ENCODE measurements at places on chromosomes 6 and 20. TPM values are rescaled to one million over a fixed set of nuclear protein-coding genes. Genes with fewer than 3 reads are reported as not detected.

DNA sequence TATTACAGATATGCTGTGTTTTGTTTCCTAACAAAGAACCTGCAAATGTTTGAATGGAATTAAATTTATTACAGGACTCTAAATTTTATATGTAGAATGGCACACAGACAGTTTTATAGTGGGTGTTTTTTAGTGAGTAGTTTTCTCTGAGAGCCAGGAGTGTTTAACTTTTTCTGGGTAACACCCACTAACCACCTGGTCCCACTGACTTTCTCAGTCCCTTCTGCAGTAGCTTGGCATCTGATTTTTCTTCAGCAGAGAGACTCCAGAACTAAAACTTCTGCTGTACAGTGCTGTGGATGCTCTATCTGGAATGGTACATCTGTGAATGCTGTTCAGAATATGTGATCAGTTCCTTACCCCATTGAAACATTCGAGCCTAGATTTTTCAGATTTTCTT is 6.3 kb downstream of the YWHAB start:
- DNase-seq = no peak

DNA sequence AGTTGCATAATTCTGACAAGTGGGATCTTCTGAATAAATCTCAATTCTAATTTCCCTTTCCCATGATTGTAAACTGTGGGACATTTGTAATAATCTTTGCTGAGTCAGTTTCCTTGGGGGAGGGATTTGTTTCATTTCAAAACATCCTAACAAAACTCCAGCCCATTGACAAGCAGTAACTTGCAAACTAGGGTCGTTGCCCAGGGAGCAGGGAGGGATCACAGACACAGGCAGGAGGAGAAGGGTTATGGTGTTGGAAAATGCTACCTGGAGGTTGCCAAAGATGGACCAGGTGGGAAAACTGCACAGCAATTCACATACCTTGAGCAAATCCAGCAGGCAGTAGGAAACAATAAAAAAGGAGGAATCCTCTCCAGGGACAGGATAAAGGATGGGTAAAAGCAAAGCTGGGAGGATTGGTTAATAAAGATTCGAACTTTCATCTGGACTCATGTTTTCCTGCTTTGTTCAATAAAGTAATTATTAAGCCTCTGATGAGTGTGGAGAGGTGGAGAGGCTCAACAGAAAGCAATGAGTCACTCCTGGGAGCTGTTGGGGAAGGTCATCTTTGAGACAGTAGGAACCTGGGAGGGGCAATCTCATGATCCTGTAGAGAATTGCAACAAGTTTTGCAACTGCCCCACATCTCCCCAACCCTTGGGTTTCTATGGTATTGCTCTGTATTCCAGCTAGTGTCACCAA is 87.3 kb upstream of the AKIRIN2 start:
- DNase-seq = no peak

- DNase-seq = peak; percentile 21
Measured at GRCh38 chr6:105873211-105873704, 212.9 kb upstream of the PRDM1 start.

GRCh38 chr20:56943946-56944945 is 315.1 kb downstream of the TFAP2C start:
- no peak for DNase-seq

GRCh38 chr20:14055127-14055742 is 59.9 kb downstream of the MACROD2 start:
- DNase-seq = peak; percentile 65

- no peak for DNase-seq
Measured at GRCh38 chr6:12344961-12345693, 55.0 kb downstream of the EDN1 start.

- DNase-seq = no peak
Measured at GRCh38 chr6:28383235-28384142, 16.1 kb downstream of the ZSCAN12 start.

Gene SAMD3
- polyA plus RNA-seq = 55.7 TPM

GRCh38 chr6:159790956-159791598 is 810 bp downstream of the MRPL18 start:
- DNase-seq = peak; percentile 41

DNA sequence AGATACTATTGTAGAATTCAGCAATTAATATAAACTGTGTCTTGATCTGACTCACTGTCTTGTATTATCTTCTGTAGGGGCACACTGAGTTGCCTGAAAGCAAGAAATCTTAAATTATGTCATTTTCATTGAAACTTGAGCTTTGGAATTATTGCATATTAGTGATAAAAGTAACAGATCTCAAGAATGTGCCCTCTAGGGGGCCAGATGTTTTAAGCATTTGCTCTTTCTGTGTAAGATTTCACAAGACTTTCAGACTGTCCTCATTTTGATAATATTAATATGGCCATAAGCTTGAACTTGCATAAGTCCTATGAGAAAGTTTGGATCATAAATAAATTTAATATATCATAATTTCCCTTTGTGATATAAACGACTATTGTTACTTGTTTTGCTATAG is 55.5 kb upstream of the MYO6 start:
- DNase-seq = peak; percentile 18

Gene MAS1
- polyA plus RNA-seq = not detected

- no peak for DNase-seq
Measured at GRCh38 chr6:25927178-25927577, 3.3 kb downstream of the SLC17A2 start.

DNA sequence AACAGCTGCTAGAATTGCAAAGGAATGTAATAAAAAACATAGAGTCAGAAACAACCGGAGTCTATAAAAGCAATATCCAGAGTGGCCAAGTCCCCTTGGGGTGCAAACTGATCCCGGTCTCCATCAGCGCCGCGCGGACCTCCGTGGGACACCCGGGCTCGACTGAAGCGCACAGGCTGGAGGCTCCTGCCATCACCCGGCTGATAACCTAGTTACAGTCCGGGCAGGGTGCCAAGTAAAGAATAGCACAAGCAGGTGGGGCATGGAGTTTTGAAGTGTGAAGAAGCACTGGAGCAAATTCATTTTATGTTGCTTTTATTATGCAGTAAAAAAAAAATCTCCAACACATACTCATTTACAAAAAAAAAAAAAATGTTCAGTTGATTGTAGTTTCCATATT is 205.1 kb upstream of the GMDS start:
- no peak for DNase-seq

DNA sequence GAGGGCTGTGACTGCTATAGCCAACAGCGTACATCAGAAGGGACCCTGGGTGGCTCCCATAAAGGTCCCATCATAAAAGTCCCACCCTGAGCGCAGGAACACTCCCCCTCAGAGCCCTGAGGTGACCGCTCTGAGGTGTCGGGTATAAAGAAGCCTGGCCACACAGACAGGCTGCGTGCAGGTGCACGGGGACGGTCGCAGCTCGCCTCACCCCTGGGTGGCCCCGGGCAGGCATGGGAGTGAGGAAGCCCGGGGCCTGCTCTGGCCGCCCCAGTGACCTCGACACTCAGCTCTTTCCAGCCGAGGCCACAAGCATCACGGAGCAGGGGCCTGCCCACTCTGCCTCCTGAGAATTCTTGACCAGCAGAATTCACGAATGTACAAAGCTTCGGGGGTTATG is 14.4 kb upstream of the RNASET2 start:
- DNase-seq = no peak

Gene SCUBE3
- polyA plus RNA-seq = 0.05 TPM

DNA sequence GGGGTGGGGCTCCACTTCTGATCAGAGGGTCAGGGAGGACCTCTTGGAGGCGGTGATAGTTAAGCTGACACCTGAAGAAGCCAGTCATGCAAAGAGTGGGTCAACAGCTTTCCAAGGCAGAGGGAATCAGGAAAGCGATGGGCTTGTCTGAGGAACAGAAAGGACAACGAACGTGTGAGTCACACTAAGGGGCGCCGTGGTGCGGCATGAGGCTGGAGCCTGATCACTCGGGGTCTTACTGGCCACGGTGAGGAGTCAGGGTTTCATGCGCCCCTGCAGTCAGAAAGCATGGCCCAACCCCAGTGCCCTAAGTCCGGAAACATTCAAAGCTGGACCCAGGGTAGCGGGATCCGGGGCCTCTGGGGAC is 50.6 kb upstream of the SLC32A1 start:
- no peak for DNase-seq

GRCh38 chr6:35368038-35368887 is 25.9 kb downstream of the PPARD start:
- no peak for DNase-seq

DNA sequence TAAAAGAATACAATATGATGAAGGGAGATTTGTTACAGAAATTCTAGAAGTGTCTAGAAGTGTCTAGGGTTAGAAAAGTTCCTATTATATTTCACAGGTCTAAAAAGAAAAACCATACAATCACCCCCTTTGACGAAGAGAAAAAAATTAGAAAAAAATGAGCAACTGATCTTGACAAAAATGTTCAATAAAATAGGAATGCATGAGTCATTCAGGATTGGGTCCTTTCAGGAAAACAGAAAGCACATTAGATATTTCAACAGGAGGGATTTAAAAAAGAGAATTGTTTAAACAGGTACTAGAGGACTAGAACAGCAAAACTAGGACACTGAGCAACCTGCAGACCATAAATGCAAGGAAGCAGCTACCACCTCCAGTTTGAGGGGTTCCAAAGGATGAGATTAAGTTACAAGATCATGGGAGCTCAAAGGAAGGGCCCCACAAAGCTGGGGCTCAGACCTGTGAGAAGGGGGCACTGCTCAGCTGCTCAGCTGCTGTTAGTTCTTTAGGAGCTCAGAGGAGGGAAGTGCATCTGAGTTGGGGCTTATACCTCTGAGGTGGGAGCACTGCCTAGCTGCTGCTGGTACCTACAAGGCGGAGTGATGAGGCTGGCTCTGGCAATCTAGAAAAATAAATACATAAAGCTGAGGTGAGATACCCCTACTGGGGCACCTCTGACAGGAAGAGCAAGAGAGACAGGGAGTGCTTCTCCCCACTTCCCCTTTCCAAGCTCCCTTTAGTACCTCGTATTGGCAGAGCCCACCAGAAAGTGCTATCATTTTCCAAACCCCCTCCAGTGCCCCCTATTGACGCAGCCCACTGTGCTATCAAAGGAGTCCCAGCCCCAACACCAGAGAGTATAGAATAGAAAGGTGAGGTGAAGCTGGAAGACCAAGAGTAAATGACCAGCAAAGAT is 27.1 kb upstream of the BEND6 start:
- no peak for DNase-seq
